ENCODE measurements at places on chromosomes 1 and 21.

GRCh38 chr1:156251527-156251926 is 3.7 kb upstream of the PAQR6 start:
- DNase-seq, result no peak

- DNase-seq, result no peak
These were observed 198.6 kb downstream of the PTPRC start for GRCh38 chr1:198837278-198838021.

DNA sequence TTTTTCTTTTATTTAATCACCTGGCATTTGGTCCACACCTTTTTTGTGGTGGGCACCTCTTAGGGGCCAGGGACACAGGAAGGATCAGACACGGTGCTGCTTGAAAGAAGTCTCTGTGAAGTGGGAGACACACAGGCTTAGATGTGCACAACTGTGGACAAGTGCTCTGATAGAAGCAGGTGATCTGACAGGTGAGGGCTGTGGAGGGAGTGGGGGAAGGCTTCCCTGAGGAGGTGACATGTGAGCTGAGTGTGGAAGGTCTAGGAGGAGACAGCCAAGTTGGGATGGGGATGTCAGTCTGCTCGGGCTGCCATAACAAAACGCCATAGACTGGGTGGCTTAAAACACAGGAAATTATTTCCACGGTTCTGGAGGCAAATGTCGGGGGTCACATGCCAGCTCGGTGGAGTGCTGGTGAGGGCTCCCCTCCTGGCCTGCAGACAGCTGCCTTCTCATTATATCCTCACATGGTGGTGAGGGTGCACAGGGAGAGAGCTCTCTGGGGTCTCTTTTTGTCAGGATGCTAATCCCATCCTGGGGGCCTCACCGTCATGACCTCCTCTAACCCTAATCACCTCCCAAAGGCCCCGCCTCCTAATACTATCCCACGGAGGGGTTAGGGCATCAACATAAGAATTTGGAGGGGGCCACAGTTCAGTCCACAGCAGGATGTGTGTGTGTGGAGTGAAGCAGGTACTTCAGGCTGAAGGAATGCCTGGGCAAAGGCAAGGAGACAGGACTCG is 5.2 kb upstream of the KIAA1614 start:
- DNase-seq, result no peak

- no peak for DNase-seq
These were observed 39.8 kb downstream of the ASTN1 start for GRCh38 chr1:177124577-177125278.

- DNase-seq, result no peak
These were observed 17.4 kb downstream of the CNN3 start for GRCh38 chr1:94909486-94909885.
